ENCODE measurements at places on chromosomes 2 and 18. TPM values are rescaled to one million over a fixed set of nuclear protein-coding genes. Genes with fewer than 3 reads are reported as not detected.
A peak's percentile ranks its signal among the peaks of the same experiment; 100 is the strongest.

DNA sequence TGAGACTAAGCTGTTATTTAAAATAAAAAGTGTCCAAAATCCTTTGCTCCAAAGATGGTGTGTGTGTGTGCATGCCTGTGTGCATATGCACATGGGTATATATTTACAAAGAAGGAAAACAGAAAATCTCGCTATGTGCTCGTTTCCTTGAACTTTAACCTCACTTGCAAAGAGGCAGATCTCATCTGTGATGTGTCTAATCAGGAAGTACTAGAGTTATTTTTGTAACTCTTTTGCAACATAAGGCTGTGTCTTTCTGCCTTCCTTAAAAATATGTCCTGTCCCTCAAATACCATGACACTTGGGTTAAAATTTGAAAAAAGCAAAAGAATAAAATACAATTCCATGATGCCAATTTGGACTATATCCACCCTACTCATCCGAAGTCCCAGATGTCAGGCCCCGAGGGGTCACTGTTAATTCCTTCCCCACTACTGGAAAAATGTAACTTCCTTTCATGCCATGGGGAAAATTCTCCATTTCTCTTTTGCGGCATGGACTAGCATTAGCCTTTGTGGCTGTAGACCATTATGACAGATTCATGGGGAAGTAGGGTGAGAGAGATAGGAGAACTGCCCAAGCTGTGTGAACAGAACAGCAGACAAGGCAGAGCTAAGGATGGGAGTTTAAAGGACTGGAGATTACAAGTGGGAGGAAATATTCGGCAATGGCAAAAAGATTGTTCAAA lies 191.3 kb downstream of the MYO1B start:
- no peak for DNase-seq

GRCh38 chr18:64027931-64028695 lies 58.2 kb downstream of the SERPINB8 start:
- no peak for DNase-seq

GKN2 gene
- total RNA-seq, result not detected

DNA sequence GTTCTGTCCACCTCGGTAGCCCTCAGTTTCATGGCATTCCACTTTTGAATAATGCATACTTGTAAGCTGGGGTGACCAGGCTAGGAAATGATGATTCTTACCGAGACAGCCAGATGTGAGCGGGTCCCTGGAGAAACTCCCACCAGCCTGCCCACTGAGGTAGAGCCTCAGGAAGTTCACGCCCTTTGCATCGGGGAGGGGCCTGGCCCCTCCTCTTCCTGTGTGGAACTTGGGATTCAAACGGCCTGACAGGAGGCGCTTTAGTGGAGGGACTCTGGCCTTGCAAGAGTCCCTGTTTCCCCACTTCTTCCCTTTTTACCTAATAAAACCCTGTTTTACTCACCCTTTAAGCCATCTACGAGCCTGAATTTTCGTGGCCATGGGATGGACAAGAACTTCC lies 44.6 kb downstream of the MRO start:
- peak; percentile 22 for DNase-seq

- no peak for DNase-seq
Measured at GRCh38 chr2:230874456-230874855, 9.7 kb downstream of the ITM2C start.

GRCh38 chr2:74025971-74026612 lies 41.4 kb downstream of the TET3 start:
- DNase-seq, result no peak

GRCh38 chr2:113977660-113978523 lies 88.0 kb downstream of the ACTR3 start:
- DNase-seq, result peak; percentile 95

DNA sequence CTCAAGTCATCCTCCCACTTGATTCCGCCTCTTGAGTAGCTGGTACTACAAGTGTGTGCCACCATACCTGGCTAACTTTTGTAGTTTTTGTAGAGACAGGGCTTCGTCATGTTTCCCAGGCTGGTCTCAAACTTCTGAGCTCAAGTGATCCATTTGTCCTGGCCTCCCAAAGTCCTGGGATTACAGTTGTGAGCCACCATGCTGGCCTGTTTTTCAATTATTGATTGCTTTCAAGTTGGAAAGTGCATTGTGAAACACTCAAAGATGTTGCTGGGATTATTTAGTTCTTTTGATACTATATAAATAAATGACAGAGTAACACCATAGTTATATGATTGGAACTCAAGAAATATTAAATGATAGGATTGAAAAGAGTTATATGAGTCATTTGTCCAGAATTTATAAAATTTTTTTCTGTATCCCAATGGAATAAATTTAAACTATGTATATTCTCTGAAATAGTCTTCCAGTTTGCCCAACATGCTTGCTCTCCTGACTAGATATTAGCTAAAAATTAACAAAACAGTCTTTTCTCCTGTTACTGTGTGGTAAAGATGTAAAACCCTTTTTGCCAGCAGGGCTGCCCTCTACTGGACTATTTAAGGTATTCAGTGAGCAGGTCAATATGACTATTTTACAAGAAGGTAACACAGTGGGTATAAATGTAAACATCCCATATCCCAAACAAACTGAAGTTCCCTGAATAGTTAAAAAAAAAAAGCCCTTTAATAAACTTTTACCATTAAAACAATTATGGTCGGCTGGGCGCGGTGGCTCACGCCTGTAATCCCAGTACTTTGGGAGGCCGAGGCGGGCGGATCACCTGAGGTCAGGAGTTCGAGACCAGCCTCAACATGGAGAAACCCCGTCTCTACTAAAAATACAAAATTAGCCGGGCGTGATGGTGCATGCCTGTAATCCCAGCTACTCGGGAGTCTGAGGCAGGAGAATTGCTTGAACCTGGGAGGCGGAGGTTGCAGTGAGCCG lies 42.7 kb downstream of the ACSL3 start:
- peak; percentile 44 for DNase-seq

PDE1A gene
- total RNA-seq, result 0.07 TPM

DNA sequence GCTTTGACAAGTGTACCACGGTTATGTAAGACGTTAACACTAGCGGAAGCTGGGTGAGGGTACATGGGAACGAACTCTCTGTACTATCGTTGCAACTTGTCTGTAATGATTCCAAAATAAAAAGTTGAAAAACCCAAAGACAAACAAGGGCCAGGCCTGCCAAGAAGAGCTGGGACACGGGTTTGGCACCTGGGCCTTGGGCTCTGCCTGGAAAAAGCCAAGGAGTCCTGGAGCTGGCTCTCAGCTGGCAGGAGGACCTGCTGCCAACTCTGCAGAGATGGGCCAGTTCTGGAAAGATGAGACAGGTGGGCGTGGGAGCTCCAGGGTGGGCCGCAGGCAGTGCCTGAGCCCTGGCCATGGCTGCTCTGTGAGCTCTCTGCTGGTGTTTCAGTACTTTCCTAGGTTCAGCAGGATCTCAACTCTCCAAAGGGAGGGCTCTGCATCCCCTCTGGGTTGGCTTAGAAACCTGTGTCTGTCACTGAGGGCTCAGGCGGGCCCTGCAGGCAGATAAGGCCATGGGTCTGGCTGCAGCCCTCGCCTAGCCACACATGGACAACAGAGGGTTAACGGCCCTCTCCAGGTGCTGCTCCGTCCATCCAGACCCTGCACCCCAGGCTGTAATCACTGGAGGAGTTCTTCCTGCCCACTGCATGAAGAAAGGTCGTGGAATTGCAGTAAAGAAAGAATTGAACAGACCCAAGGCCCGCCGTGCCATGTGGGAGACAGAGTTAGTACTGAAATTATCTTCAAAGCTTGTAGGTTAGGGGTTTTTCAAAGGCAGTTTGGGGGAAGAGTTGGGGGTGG lies 89.9 kb downstream of the RHOB start:
- DNase-seq, result no peak

DNA sequence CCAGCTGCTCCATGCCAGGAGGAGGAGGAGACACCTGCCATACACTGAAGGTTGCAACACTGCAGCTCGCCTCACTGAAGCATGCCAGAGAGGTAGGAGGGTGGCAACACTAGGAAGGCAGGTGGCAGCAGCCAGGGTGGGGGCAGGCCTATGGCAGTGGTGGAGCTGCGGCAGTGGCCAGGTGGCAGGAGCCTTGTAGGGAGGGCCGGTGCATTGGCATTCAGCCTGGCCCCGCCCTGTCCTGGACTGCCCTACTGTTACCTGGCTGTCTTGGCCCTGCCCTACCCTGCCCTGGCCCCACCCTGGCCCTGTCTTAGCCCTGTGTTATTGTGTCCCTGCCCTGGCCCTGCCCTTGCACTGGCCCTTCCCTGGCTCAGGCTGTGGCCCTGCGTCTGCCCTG lies 7.4 kb upstream of the ANKRD62 start:
- DNase-seq, result no peak
